ENCODE measurements at places on chromosomes 1 and 21. TPM values are rescaled to one million over a fixed set of nuclear protein-coding genes. Genes with fewer than 3 reads are reported as not detected.

GRCh38 chr1:28642056-28642846 lies 616 bp downstream of the TAF12 start:
- DNase-seq, result no peak

- no peak for DNase-seq
These were observed 482.9 kb downstream of the PTBP2 start for GRCh38 chr1:97204468-97204867.

DNA sequence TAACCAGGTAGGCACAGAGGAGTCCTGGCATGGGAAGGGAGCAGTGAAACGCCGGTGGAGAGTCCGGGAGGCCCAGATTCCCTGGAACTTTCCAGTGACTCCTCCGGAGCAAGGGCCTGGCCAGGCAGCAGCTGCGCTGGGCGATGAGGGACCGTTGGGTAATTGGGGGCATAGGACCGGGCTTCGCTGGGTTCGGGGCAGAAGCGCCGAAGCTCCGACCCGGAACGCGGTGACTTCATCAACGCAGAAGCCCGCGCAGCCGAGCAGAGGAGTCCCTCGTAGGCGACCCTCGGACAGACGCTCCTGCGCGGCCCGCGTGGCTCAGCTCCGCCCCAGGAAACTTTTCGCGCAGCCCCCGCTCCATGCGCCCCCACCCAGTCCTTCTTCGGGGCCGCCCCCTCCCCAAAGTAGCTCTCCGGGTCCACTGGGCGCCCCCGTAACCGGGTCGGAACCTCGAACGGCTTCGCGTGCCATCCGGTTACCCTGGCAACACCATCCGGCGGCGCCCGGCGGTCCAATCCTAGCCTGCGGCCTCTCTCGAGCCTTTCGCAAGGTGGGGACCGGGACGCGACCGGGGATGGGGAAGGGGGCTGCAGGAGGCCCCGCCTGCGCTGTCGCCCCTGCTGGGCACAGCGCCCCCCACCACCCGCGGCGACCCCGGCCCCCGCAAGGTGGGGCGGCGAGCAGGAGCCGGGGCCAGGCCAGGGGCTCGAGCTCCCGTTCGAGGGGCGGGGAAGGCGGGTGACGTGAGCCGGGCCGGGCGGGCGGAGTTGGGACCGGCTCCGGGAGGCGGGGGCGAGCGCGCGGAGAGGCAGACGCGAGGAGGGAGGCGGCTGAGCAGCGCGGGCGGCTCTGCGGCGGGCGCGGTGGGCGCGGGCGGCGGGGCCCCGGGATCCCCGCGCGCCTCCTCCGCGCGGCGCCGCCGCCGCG lies at the start of gene AJAP1:
AJAP1 (plus strand) TSS at position 814 of the 930 bp plus-strand sequence. CDS start 817 bp downstream, outside the sequence.
- DNase-seq, result peak; percentile 30

DNA sequence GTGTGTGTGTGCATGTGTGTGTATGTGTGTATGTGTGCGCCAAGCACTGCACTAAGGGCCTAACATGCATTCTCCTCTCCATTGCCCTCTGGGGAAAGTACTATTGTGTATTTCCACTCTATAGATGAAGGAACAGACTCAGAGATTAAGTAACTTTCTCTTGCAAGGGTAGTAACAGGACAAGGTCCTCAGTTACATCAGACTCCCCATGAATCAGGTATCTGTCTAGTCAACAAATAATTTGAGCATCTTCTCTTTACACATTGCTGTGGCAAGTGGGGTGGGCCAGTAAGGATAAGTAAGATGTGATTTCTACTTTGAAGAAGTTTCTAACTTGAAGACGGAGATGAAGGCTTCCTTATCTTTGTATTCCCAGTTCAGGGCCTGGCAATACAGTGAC lies 5.0 kb upstream of the HTR1D start:
- no peak for DNase-seq

- no peak for DNase-seq
These were observed 5.4 kb upstream of the TDRD5 start for GRCh38 chr1:179586107-179586823.

DNA sequence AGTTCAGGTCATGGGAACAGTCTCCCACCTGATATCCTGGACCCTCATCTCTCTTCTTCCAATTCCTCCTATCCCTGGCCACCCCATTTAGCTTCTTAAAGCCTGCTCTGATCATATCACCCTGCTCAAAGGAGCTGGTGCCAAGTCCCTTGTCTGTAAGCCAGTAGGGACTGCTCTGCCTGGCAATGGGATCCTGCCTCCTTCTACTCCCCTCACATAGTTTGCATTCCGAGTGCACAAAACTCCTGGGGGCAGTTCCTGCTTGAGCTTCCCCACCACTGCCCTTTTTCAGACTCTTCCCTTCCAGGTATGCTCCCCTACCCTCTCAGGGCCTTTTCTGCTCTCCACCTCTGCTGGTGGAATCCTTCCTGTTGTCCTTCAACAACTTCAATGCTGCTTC lies 48.1 kb downstream of the NGF start:
- DNase-seq, result no peak

- DNase-seq, result no peak
These were observed 1.2 kb downstream of the UBR4 start for GRCh38 chr1:19208710-19209438.

CD53 gene
- 410 TPM for total RNA-seq

WDR3 gene
- total RNA-seq, result 23.8 TPM

- peak; percentile 69 for DNase-seq
These were observed 24.6 kb downstream of the DMAP1 start for GRCh38 chr1:44237721-44238457.

SAMD11 gene
- total RNA-seq, result 0.22 TPM

Data from activated naive CD8-positive, alpha-beta T cell treated with anti-CD3 and anti-CD28 coated beads, Interleukin-2, amount 10 ng/mL, durations not matched to agents 7 days and 5 days (primary cell).